ENCODE measurements at places on chromosomes 12 and 14. TPM values are rescaled to one million over a fixed set of nuclear protein-coding genes. Genes with fewer than 3 reads are reported as not detected.

DNA sequence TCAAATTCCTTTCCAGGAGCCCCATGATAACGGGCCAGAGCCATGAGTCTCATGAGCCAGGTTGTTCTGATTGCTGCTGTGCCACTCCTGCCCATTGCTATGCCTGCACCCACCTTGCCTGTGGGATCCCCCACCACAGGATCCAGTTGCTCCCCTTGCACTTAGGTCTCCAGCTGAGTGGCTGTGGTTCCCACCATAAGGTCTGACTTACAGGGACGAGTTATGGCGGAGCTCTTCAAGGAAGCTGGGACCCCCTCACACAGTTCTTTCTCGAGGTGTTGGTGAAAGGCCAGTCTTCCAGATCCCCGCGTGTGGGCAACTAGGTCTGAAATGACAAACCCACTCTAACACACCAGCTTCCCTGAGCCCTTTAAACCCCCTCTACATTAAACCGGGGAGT is 111.9 kb upstream of the C14orf180 start:
- DNase-seq: no peak

- DNase-seq: no peak
Observed at GRCh38 chr14:78488938-78489337, 318.8 kb downstream of the NRXN3 start.

GRCh38 chr14:62280366-62280765 is 518.1 kb downstream of the SNAPC1 start:
- no peak for DNase-seq

LRP1 gene
- 894 TPM for total RNA-seq

OASL gene
- total RNA-seq: 1.3 TPM

Data from breast epithelium (tissue), 4 donors.